AG09309 (cell line): ENCODE measurements at places on chromosomes 13 and 19.

DNA sequence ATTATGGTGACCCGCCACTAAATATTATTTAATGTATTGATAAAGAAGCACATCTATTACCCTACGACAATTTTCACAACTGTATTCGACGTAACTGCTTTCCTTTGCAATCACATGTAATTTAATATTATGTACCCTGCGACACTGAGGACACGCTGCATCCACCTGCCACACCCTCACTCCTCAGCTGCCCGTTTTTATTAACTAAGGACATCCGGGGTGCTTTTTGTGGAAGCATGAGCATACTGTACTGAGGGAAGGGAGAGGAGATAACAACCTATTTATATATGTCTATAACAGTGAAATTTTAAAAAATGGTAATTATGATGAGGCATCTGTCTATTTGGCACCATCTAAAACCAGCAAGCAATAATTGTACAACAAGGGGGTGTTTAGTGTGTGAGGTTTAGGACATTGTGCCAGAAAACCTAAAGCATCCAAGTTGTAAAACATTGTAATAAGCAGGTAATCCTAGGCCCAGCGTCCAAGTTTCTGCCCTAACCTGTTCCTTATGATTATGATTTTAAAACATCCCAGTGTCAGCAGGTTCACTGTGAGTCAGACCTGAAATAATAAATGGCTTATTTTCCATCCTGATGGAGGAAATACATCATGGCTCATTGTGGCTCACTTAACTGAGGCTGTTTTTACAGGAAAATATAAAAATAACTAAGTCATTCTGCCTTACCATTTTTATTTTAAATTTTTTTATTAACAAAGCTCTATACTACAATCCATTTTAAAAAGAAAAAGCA, 56.3 kb downstream of the FOXO1 start:
- no peak for DNase-seq

GRCh38 chr19:1840541-1841115, 7.7 kb downstream of the REXO1 start:
- no peak for DNase-seq

DNA sequence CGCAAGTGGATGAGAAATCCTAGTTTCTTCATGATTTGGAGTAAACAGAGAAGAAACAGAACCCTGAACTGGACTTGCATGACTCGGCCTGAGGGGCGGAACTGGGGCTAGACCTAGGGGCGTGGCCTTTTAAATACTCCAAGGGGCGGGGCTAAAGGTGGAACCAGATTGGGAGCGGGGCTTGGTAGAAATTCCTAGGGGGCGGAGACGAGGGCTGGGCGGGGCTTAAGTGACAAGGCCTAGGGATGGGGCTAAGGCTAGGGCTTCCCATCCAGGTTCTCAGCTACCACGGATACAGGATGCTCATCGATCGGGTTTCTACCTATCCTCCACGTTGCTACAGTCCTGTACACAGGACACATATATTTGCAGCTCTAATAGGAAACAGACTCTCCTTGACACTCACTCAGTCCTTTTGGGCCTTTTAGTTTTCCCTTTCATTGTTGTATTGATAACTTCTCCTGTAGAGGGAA, 372 bp upstream of the ZNF699 start:
- peak; percentile 62 for DNase-seq

- DNase-seq: no peak
Measured at GRCh38 chr19:28785971-28786370, 427.0 kb downstream of the UQCRFS1 start.

GRCh38 chr13:56102641-56103040, 1038.1 kb upstream of the PRR20A start:
- DNase-seq: no peak

GRCh38 chr19:14480700-14481079, 5.5 kb upstream of the PTGER1 start:
- no peak for DNase-seq

GRCh38 chr13:113006660-113007059, 37.6 kb downstream of the MCF2L start:
- no peak for DNase-seq
